Activated T-helper 1 cell treated with anti-CD3 and anti-CD28 coated beads, Interleukin-2, amount 50 U/mL, for 16 hours (primary cell): ENCODE measurements at places on chromosomes 1 and 21.

DNA sequence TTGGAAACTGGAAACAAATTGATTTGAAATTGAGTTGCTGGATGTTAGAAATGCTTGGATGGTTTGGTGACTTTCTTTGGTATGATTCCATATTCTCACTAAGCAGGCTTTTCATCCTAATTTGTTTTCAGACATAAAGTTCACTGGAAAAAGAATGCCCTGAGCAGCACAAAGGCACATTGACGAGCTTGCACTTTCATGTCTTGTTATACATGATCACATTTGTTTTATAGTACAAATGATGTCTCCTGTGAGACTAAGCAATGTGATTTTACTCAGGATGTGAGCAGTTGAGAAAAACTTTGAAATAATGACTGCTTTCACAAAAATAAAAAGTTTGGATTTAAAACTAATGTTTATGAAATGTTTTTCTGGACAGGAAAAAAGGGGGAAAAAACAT is 63.6 kb downstream of the KCNT2 start:
- no peak for DNase-seq

- no peak for DNase-seq
Observed at GRCh38 chr21:39079617-39080016, 103.6 kb downstream of the PSMG1 start.

DNA sequence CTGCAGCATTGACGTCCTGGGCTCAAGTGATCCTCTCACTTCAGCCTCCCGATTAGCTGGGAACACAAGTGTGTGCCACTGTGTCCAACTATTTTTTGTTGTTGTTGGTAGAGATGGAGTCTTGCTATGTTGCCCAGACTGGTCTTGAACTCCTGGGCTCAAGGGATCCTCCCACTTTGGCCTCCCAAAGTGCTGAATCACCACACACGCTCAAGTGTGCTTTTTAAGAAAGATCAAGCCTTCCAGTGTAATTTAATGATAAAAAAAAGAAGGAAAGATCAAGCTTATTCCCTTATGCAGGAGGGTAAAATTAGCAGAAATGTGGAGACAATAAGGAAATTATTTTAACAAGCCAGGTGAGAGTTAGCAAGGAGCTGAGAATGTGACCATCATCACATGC is 61.1 kb upstream of the SERBP1 start:
- no peak for DNase-seq

- DNase-seq = no peak
Observed at GRCh38 chr1:46725736-46726108, 6.8 kb upstream of the EFCAB14 start.

GRCh38 chr21:42461185-42461520 is 34.9 kb downstream of the RSPH1 start:
- DNase-seq = no peak

GRCh38 chr21:42315296-42315891 is at the start of gene TFF3:
Gene TFF3 (minus strand): TSS chr21:42315409. CDS start chr21:42315374, 35 bp downstream.
- DNase-seq = no peak

DNA sequence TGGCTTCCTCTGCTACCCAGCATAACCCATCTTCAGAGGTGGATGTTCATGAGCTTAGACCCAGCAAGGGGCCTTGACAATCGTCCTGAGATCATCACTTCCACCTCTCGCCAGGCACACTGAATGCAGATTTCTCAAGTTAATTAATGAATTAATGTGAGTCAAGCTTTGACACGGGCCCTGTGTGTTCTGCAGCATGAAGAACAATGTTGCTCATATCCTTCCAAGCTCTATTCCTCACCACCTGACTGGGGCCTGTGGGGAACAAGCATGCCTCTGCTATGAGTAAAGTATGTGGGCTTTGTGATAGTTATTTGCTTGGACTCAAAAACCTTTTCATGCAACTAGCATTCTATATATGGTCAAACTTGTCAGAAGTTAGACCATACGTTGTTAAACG is 122.0 kb downstream of the SEC16B start:
- no peak for DNase-seq

GRCh38 chr1:206503591-206504362 is 3.6 kb upstream of the RASSF5 start:
- no peak for DNase-seq

DNA sequence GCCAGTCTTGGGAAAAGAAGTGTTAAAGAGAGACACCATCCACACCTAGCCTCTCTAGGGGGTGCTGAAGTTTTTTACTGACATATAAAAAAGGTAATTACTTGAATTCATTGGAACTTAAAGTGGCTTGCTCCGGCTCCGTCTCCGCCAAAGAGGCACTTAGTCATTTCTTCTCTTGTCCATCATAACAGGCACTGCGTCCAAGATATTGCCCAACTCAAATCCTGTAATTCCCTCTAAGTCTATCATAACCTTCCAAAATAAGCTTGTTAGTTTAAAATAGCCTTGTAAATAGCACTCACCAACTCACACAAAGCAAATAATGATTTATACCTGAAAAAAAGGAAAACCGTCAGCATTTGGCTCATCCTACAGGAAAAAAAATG is 160.5 kb downstream of the ZBTB18 start:
- no peak for DNase-seq

DNA sequence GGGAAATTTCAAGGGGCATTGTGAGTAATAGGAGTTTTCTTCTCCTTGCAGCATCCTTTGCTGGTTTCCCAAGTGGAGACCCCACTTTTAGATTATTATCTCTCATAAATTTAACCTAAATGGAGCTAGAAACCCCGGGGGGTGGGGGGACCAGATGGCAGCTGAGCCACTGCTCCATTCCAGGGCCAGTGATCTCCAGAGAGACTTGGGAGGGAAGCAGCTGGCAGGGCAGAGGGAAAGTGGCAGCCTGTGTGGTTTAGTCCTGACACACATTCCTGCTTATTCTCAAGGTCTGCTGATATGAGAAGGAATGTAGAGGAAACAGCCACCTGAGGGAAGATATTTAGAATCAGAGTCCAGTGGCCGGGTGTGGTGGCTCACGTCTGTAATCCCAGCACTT is 16.3 kb downstream of the PCP4L1 start:
- no peak for DNase-seq

- no peak for DNase-seq
Observed at GRCh38 chr1:156444407-156445001, 56.1 kb downstream of the MEF2D start.

GRCh38 chr21:28473530-28474220 is 519.0 kb downstream of the LTN1 start:
- DNase-seq = no peak

DNA sequence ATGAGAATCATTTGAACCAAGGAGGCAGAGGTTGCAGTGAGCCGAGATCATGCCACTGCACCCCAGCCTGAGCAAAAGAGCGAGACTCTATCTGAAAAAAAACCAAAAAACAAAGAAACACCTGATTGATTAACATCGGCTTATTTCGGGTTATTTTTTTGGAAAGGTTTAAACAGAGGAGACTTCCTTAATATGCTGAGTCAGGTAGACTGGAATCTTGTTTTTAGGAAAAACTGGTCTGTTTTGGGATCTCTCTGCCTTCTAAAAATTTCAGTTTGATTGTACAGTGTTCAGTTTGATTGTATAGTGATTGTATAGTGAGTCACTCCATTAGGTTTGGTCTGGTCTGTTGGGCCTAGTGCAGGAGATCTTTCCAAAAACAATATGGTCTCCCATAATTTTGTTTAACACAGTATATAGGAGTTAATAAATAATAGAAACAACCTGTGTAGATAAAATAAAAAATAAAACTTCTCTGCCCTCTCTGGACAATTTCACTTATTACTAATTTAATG is 196.3 kb upstream of the CHRM3 start:
- DNase-seq = no peak

DNA sequence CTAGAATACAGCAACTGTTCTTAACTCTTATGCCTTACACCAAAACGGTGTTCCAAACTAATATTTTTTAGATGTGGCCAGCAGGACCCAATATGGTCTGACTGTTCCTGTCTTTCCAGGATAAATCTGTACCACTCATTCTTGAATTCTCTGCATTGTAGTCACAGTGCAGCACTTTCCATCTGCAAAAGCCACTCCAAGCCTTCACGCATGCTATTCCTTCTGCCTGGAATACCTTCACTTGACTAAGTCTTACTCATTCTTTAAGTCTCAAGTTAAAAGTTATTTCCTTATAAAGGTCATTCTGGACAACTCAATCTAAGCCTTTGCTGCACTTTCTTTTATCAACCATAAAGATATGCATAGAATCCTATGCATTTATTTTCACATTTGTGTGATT is 1194.5 kb downstream of the PLA2G4A start:
- DNase-seq = no peak

DNA sequence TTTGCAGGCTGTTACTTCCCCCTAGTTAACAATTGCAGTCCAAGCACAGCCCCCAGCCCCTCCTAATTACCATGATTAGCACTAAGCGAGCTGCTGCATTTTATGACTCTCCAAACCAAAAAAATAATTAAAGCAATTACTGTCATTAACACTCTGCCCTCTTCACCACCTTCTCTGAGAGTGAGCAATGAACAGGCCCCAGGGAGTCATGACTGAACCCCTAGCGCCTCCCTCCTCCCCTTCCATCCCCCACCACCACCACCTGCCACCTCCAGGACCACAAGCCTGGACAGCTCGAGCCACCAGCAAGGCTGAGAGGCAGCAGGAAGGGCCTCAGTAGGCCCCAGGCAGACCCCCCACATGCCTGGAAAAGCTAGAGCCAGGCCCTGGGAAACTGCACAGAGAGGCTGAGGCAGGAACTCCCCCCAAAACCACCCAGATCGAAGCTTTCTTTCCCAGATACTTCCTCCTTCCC is 35.5 kb upstream of the ZC3H12A start:
- no peak for DNase-seq

DNA sequence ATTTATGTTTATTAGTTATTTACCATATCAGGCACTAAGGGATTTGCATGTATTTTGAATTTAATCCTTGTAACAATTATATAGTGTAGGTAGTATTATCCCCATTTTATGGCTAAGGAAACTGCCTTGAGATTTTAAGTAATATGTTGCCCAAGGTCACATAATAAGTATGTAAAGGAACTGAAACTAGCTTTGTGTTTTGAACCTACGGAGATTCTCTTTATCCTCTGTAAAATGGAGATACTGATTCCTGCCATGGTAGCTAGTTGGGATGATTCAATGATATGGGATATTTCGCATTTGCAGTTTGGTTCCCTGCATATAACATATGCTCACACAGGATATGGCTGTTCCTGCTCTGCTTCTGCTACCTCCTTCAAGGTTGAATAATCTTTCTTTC is 144.3 kb downstream of the ST6GALNAC3 start:
- no peak for DNase-seq

- no peak for DNase-seq
Observed at GRCh38 chr1:13948396-13948795, 248.4 kb downstream of the PRDM2 start.

DNA sequence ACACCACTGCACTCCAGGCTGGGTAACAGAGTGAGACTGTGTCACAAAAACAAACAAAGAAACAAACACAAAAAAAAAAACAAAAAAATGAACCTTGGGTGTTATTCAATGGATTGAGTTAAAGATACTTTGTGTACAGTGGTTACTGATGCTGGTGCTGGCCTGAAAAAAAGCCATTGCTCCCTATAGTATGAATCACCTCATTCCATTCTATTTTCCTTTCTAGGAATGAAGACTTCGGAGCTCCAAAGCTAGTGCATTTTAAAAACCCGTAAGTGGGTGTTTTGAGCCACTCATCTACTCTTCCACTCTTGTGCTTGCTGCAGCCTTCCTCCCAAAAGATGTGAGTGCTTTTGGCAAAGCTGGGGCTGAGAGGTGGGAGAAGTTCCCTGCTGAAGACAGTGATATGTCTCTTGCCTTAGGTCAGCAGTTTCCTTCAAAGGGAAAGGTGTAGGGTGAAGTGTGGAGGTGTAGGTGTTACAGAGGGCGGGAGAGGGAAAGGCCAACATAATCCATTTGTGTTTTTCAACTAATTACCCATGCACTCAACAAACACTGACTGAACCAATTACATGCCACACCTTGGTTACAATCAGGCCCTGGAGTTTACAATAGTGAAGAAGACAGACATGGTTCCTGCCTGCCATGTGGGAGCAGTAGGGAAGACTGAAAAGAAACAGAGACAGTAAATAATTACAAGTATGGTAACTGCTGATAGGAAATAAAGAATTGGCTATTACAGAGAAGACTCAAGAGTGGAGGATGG is 55.0 kb upstream of the SERBP1 start:
- no peak for DNase-seq

- DNase-seq = no peak
Observed at GRCh38 chr1:203099805-203100515, 14.1 kb upstream of the MYOG start.

DNA sequence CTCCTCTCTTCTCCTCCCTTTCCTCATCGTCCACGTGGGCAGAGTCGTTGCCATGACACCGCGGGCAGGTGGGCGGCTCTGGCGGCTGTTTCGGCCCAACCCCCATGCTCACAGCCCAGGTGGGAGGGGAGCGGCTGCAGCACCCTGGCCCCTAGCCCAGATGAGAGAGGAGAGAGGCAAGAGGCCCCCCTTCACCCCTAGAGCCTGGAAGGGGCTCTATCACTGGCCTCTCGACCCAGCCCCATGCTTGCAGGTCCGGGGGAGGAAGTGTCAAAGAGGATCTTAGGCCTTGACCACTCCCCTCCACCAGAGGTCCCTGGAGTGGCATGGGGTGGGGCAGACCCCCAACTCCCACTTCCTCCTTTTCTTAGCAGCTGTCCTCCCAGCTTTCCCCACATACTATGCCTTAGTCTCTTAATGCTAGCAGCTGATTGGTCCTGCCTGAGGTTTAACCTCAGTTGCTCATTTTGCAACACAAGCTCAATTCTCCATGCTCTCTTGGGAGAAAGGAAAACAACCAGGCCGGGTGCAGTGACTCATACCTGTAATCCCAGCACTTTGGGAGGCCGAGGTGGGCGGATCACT is 10.4 kb downstream of the DLGAP3 start:
- DNase-seq = no peak

DNA sequence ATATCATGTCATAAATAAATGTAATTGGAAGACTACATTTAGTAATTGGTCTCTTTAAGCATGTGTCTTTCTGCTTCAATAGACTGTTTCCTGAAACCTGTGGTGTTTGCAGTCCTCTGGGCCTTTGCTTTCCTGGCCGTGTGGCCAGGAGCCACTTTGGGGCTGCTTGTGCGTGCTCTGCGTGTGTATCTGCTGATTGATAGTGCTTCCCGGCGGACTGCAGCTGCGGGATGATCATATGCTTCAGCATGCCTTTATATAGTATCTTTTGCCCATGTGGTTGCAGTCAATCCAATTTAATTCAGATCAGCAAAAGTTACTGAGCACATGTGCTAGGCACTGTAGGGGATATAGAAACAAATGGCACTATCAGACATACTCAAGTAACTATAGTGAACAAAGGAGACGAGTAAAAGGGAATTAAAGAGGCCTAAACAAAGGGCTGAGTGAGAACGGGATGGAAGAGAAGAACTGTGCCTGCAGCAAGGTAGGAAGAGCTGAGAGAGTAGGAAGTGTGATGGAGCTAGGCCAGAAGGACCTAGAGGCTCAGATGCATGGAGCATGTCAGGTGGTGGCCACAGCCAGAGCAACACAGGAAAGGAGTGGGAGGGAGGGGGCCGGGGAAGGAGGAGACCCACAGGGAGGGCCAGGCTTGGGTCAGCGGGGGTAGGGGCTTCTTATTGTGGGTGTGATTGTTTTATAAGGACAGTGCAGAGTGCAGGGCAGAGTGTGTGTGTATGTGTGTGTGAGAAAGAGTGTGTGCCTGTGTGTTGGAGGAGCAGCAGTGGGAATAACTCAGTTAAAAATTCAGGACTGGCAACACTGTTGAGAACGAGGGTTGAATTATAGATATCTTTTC is 27.2 kb upstream of the TTF2 start:
- no peak for DNase-seq
